ENCODE measurements at places on chromosomes 16 and 17.

- DNase-seq: no peak
These were observed 13.8 kb upstream of the PLCG2 start for GRCh38 chr16:81765111-81765919.

GRCh38 chr16:64654178-64654577, 467.7 kb downstream of the CDH11 start:
- no peak for DNase-seq

GRCh38 chr16:88446736-88447135, 6.3 kb upstream of the ZFPM1 start:
- no peak for DNase-seq

DNA sequence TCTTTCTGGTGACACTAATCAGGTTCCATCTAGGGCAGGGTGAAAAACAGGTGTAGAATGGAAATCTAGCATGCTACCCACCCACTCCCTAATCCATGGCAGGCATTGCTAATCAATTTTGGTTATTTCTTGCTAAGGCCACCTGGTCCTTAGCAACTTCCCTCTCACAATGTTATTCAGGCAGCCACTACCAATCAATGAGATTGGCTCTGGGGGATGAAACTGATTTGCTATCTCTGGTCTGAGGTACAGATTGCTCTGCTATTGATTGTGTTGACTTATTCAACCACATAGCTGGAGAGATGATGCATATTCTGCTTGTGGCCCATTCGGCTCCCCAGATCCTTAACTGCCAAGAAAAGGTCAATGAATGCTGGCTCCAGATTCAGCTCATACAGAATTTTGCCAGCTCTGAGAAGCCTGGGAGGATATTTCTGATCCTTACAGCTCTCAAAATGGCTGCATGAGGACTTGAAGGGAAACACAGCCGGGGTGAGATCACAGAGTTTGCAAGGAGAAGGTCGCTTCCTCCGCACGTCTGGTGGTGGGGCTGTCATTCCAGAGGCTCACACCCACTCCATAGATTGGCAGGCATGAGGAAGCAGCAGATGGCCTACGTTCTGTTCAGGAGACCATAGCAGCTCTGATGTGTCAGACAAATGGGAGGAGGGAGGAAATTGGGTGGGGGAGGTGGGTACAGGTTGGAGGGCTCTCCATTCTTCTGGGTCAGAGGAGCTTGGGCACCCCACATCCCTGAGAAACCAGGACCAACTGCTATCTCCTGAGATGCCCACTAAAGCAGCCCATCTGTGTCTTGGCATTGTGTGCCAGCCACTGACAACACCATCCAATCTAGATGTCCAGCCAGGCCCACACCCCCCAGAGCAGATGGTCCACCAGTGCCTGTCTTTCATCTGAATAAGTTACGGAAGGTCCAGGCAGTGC, 22.3 kb downstream of the SEZ6 start:
- no peak for DNase-seq

DNA sequence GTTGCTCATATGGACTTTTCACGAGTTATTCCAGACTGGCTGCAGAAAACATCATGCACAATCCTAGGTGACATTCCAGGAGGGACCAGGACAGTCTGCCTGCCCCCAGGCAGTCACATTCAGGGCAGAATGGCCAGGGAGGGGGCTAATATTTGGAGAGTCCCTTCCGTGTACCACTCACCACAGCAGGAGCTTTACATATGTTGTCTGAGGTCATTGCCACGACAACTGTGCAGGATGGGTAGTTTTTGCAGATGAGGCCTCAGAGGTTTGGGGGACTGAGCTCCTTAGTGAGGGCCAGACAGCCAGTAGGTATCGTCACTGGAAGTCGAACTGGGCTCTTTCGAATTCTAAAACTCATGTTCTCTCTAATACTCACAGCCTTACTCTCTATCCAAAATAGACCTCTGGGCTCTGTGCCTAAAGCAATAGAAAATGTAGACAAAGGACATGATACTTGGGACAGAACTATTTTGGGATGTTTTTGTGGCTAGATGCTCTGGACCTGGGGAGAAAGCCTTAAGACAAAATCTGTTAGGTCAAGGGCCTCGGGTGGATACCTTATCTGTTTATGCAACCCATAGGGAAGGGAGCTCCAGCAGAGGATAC, 338.5 kb downstream of the MAF start:
- no peak for DNase-seq

DNA sequence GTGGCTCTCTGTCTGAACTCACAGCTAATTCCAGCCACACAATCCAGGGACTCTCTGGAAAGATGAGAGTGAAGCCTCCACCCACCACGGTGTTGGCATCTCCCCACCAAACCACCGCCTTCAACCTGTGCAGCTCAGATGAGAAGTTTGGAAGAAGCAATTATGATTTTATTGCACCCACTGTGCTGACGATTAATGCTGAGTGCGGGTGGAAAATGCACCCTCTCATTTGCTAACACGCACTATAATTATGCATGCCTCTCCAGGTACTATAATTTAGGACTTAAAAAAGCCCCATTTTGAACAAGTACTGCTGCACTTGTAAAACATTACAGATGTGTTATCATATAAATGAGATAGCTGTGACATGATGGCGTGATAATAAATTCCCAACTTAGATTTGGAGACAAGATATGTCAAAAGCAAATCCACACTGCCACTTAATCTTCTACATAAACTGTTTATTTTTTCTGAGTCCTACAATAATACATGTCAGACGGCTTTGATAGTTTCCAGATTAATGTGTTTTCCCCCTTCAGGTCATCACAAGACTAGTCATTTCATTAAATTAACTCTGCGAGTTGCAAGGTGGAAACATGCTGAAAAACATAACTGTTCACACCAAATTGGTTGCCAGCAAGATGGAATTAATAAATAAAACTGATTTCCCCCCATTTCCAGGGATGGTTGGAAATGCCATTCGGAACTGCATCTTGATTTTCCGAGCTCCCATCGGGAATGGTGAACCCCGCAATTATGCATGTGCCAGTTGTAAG, 466.5 kb upstream of the MAF start:
- no peak for DNase-seq

- no peak for DNase-seq
These were observed 41.9 kb upstream of the EMP2 start for GRCh38 chr16:10622036-10622921.

- no peak for DNase-seq
These were observed 74.1 kb downstream of the SNX11 start for GRCh38 chr17:48181653-48182052.

DNA sequence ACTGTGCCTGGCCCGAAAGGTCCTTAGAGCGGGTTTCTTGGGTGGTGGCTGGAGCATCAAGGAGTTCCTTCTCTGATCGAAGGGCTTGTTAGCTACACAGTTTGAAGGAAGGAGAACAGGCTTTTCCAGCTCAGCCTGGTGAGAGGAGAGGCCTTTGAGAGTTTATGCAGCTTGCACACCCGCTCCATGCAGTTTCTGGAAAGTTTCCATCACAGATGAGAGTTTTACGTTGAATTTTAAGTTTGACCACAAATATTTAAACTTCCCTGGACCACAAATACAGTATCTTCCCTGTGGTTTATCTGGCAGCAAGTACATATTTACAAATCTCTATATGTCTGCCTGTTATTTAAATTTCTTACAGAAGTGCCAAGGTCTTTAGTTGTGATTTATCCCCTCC, 56.8 kb downstream of the HIC1 start:
- peak; percentile 29 for DNase-seq

GRCh38 chr16:84284154-84284722, 10.4 kb upstream of the WFDC1 start:
- no peak for DNase-seq

DNA sequence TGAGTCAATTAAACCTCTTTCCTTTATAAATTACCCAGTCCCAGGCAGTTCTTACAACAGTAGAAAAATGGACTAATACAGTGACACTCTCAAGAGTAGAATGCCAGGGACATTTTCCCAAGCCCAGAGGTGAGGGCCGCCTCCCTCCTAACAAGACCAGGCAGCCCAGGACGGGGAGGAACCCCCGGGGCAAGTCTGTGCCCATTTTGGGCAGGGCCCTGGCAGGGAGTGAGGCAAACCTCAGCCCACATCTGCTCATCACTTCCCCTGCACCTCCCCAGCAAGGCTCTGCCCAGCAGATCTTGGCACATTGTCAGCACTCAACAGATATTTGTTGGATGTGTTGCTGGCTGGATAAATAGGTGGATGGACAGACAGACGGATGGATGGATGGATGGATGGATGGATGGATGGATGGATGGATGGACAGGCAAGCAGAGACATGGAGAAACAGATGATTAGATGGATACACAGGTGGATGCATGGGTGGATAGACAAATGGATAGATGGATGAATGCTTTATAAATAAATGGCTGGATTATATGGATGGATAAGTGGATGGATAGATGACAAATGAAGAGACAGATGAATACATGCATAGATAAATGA, 271.3 kb downstream of the PARN start:
- no peak for DNase-seq

GRCh38 chr16:11045441-11045840, 101.1 kb downstream of the CLEC16A start:
- no peak for DNase-seq

DNA sequence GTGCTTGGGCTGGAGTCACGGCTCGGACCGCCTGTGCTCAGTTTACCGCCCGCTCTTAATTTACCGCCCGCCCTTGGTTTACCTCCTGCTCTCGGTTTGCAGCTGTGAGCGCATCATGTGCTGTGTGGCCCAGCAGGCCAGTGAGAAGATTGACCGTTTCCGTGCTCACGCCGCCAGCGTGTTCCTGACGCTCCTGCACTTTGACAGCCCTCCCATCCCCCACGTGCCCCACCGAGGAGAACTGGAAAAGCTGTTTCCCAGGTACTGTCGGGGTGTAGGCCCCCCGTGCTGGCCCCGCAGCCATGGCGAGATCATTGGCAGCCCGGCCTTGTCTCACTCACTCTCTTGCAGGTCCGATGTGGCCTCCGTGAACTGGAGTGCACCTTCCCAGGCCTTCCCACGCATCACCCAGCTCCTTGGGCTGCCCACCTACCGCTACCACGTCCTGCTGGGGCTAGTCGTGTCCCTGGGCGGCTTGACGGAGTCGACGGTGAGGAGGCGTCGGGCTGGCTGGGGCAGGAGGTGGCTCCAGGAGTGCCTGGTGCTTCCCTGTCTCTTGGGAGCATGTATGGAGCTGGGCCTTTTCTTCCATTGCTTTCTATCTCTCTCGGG, 89.3 kb upstream of the ZNF750 start:
- DNase-seq: no peak

- no peak for DNase-seq
These were observed 497.7 kb upstream of the CDH11 start for GRCh38 chr16:65619606-65620005.

- DNase-seq: no peak
These were observed 288.6 kb upstream of the CCL2 start for GRCh38 chr17:33966410-33967059.

GRCh38 chr17:40956401-40957254, 10.1 kb downstream of the KRT39 start:
- DNase-seq: no peak

GRCh38 chr17:63448655-63449054, 2.5 kb upstream of the CYB561 start:
- no peak for DNase-seq

DNA sequence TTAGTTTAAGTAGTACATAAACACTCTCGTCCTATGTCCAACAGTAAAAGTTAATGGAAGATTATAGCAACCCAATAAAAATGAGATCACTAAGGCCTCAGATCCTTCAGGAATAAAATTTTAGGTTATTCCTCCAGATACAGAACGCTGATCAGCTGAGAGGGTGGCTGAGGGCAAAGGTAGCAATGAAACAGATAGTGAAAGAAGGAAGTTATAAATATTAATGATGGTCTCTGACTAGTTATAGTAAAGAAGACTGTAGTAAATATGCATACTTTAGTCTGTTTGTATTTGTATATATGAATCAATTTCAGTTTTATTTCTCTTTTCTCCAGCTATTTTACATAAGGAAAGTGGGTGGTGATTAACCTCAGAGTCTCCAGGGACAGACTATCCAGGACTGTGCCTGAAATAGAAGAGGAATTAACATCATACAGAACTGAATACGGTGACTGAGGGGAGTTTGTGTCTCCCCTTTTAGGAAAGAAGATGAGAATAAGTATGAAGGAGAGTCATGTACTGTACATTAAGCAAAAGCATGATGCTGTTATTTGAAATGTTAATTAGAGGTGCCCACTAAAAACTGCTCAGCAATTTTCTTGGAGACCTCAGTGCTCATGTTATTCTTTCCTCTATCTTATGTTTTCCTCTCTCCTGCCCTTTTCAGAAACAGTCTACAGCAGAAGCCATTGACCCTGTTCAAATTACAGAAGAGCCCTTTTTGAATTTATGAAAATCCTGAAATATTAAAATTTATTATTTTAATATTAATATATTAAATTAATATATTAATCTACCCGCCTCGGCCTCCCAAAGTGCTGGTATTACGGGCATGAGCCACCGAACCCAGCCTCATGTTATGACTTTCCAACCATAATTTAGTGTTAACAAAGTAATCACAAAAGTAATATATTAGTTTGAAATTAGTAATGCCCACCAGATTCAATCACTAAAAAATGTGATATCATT, 36.5 kb upstream of the DHRS7B start:
- DNase-seq: no peak

DNA sequence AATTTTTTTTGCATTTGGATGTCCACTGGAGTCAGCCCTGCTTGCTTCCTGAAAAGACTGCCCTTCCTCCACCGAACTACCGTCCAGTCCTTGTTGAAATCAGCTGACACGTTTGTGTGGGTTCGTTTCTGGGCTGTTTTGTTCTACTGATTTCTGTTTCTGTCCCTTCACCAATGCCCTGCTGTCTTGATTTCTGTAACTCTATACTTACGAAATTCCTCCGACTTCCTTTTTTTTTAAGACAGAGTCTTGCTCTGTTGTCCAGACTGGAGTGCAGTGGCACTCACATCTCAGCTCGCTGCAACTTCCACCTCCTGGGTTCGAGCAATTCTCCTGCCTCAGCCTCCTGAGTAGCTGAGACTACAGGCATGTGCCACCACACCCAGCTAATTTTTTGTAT, 8.4 kb upstream of the GAA start:
- no peak for DNase-seq

GRCh38 chr17:31357839-31358394, 33.6 kb upstream of the RAB11FIP4 start:
- DNase-seq: no peak

GRCh38 chr16:86651823-86652222, 73.5 kb downstream of the FOXL1 start:
- no peak for DNase-seq

DNA sequence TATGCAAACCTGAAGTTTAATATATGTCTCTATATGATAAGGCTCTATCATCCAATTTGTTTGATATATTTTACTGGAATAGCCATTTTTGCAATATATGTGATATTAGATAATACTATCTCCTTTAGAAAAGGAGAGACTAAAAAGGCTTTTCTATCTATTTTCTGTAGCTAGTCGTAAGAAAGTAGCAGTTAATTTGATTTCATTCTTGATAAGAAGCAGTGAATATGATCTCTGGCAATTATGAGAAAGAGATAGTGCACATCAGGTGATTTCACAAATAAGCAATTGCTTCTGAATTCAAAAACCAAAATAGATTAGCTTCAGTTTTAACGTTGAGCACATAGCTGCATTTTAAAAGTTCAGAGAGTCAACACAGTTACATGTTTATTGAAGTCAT, 1318.4 kb downstream of the CDH8 start:
- no peak for DNase-seq

- no peak for DNase-seq
These were observed 2106.2 kb downstream of the TP53TG3F start for GRCh38 chr16:35565626-35566025.
